ENCODE measurements at places on chromosomes 2 and 18.

DNA sequence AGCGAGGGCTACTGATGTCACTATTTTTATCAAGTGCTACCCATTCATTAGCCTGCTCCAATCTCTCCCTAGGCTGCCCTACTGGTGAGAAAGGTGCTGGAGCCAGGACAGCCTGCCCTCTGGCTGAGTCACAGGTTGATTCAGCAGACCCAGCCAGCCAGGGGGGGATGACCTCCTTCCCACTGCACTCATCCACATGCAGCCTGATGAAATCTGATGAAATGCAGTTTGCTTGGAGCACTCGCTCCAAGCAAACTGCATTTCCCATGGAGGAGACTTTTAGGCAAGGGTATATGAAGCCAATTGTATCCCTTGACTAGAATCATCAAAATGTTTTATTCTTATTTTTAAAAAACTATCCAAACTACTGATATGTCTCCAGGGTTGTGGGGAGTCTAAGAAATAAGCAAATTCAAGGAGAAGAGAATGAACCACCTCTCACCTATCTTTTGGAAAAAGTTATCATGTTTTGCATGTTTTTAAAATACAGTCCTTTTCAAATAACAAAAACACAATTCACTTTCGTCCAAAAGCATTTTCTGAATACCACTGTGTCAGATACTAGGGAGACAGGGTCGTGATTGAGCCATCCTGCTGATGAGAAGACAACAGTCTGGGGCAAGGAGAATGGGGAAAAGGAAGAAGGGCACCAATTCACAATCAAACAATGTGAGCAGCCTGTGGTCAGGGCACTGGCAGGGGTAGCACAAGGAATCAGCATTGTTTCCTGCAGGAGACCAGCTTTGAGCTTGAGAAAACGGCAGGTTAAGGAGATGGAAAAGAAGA is 128.3 kb downstream of the AFF3 start:
- peak; percentile 96 for DNase-seq

DNA sequence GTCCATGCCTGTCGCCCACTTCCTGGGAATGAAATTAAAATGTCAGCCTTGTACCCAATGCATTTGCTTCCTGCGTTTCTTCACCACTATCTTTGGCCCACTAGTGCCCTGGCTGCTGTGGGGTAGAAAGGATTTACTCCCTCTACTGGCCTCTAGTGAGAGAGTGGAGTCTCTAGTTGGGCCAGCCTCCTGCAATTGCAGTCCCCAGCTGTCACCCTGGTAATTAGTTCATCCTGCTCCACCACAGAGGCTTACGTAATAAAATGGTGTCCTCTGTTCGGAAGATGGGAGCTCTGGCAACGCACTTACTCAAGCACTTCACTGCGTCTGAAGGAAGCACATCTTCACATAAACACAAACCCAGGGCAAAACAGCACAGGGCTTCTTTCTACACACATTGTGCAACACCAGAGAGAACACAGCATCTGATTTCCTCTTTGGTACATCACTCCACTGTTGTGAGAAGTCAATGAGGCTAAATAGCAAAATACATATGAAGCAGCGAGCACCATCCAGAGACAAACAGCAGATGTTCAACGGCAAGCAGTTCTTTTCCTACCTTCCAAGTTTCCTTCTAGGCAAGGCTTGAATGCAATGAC is 274.6 kb downstream of the LRATD1 start:
- DNase-seq = no peak

GRCh38 chr2:129252781-129253460 is 726.5 kb upstream of the RAB6C start:
- DNase-seq = no peak

- no peak for DNase-seq
These were observed 112.9 kb downstream of the CSRNP3 start for GRCh38 chr2:165582409-165582808.

- peak; percentile 85 for DNase-seq
These were observed 17.5 kb upstream of the CDC42EP3 start for GRCh38 chr2:37688771-37689468.

- no peak for DNase-seq
These were observed 80.6 kb downstream of the ARHGAP15 start for GRCh38 chr2:143209570-143210445.

DNA sequence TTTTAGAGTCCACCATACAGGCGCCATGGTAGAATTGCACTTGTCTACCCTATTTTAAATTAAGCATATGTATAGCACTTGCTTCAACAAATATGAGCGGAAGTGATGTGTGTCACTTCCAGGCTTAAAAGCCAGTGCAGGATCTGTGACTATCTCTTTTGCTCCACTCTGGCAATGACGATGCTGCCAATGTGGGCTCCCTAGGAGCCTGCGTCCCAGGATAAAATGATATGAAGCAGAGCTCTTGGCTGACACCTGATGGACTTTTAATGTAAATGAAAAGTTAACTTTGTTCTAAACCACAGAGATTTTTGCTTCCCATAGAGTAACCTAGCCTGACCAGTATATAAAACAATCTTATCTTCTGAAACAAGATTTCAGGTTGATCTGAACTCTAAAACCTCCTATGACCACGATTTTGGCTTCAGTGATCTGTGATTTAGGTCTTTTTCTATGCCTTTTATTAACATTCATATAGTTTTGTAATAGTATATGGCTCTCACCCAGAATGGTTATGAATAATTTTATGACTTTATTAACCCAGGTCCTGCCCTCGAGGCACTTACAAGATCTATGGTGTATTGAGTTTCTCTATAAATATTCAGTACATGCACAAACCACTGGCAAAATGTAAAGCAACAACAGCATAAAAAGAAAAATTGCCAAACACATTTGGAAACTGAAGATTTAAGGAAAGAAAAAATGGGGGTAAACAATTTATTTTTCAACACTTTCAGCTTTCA is 422.5 kb upstream of the PIK3C3 start:
- peak; percentile 1 for DNase-seq

DNA sequence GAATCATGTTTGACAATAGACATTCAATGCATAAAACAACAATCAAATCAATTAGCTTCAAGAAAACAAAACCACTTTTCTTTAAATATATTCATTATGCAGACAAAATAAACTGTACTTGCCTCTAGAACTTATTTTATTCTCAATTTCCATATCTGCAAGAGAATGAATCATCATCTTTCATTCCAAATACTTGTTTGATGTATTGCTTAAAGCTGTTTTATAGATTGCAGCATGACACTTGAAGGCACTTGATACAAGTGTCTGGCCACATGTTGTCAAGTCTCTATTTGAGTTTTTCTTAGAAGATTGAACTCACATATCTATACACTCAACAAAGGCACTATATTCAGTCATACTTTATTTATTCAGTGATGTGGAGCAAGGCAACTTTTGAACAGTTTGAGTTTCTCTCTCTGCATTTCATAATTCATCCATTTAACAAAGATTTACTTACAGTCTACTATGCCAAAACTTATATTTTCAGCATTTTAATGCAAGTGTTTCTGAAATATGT is 38.7 kb upstream of the DDX18 start:
- no peak for DNase-seq

Data from brain microvascular endothelial cell (primary cell).